ENCODE measurements at places on chromosomes 2 and 18.

DNA sequence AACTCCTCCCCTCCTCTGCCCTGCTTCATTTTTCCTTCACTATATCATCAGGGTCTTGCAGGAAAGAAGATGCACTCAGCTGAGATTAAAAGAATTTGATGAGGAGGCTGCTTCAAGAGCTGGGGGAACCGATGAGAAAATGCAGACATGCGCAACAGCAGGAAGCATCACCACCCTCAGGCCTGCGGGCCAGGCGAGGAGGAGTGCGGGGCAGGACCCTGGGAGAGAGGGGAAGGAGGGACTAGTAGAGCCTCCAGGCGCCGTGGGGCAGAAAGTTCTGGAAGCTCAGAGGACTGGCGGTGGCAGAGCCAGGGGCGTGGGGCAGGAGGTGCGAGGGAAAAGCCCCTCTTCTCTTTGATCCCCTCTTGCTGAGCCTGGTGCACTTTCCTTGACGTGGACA, 108.2 kb downstream of the CD226 start:
- DNase-seq = no peak

- no peak for DNase-seq
Observed at GRCh38 chr18:46190667-46191066, 86.5 kb downstream of the HAUS1 start.

DNA sequence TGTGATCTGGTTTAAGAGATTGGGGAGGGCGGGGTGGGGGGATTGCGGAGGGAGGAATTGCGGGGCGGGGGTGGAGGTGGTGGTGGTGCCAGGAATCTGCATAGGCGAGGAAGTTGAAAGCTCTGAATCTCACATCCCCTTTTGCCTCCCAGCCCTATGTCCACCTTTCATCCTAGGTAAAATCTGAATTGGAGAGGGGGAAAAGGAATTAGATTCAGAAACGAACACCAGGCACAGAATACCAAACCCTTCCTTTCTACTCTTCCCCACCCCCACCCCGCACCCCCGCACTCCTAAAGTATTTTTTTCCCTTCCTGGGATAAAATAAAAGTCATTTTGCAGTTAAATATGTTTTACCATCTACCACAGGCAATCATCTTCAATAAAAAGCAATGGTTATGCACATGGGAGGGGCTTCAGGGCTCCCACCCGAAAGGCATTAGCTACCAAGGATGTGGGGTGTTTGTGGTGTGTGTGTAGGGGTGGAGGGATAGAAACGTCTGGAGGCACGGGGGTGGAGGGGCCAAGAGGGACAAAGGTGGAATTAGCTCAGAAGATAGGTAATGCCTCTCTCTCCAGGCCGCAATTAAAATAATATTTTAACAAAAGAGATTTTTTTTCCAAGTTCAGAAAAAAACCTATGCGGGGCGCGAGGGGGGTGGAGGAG, 1.8 kb downstream of the IGFBP5 start:
- DNase-seq = no peak

DNA sequence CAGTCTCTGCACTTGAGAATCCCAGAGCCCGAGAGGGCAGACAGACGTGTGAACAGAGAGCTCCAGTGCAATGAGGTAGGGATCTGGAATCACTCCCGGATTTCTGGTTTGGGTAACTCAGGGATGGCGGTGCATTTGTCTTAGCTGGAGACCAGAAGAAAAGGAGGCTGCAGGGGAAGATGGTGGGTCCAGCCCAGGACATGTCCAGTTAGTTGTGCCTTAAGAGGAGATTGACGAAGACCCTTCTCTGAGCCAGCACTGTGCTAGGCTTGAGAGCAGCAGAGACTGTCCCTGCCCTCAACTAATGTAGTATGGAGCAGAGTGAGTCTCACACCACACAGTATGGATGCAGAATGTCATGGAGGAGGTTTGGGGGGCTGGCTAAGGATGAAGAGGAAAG, 150.6 kb upstream of the COPS8 start:
- no peak for DNase-seq

GRCh38 chr18:35085450-35086380, 44.5 kb downstream of the MAPRE2 start:
- no peak for DNase-seq

- no peak for DNase-seq
Observed at GRCh38 chr2:134259571-134259970, 5.7 kb downstream of the MGAT5 start.
